ENCODE measurements at places on chromosomes 5 and 9.

GRCh38 chr5:132787076-132787475 lies 10.0 kb upstream of the SEPTIN8 start:
- H3K36me3 ChIP-seq: no peaks in the 10 kb centered on the region
- no peaks in the 10 kb centered on the region for H3K27me3 ChIP-seq
- DNase-seq: no peak

DNA sequence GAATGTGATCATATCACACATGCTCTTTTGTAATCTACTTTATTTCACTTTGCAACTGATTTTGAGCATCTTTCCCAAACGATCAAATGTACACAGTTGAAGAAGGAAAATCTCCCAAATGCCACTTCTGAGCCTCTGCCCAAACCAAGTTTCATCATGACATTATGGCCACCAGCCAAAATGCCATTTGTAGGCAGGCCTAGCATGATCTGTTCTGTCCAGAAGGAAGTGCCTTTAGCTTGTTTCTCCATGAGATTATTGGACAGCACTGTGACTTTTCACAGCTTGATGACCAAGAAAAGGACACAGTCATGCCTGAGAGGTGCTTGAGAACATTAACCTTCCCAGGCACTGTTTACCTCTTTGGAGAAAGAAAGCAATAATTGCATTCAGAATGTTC lies 73.2 kb upstream of the PIP5K1B start:
- DNase-seq: no peak
- H3K36me3 ChIP-seq: no peaks in the 10 kb centered on the region
- H3K27me3 ChIP-seq: no peaks in the 10 kb centered on the region
- peaks cover 9% of the 10 kb centered on the region for H3K4me1 ChIP-seq
- no peak overlapping the region for H3K4me3 ChIP-seq

GRCh38 chr5:128673970-128674369 lies 135.9 kb upstream of the FBN2 start:
- DNase-seq: no peak
- no peaks in the 10 kb centered on the region for H3K4me1 ChIP-seq
- no peak overlapping the region for H3K27ac ChIP-seq
- H3K4me3 ChIP-seq: no peak overlapping the region
- H3K27me3 ChIP-seq: no peaks in the 10 kb centered on the region

GRCh38 chr5:11429254-11429653 lies 475.0 kb downstream of the CTNND2 start:
- H3K36me3 ChIP-seq: no peaks in the 10 kb centered on the region
- H3K4me1 ChIP-seq: no peaks in the 10 kb centered on the region
- H3K27me3 ChIP-seq: no peaks in the 10 kb centered on the region
- no peak overlapping the region for H3K27ac ChIP-seq
- no peak for DNase-seq
- no peak overlapping the region for H3K4me3 ChIP-seq

DNA sequence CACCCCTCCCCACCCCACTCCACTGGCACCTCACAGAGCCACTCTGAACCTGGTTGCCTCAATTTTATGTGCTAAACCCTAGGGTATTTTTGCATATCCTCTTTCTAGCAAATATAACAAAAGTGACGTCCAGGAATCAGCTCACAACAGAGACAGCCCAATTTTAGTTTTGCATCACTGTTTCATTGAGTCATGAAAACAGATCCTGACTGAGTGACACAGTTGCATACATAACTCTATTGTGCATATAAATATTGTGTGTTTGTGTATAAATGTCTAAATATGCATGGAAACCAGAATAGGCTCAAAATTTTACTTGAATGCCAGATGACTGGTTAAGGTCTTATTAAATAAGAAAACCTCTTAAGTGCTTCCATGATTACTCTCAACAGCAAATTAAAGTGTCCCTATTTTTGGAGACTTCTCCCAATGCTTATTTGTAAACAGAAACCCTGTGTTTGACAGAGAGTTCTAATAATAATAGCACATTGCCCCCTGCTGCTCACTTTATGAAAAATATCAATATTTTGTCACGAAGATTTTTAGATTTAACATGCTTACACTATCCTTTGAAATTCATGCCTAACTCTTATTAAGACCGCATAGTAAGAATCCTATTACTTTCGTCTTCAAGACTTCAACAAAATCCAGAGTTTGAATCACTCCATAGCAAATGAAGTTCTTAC lies 75.5 kb upstream of the PRRC1 start:
- H3K27me3 ChIP-seq: no peaks in the 10 kb centered on the region
- H3K27ac ChIP-seq: no peak overlapping the region
- no peaks in the 10 kb centered on the region for H3K36me3 ChIP-seq
- no peak overlapping the region for H3K4me3 ChIP-seq
- peak; percentile 18 for DNase-seq

- H3K27me3 ChIP-seq: no peaks in the 10 kb centered on the region
- no peak overlapping the region for H3K27ac ChIP-seq
- H3K36me3 ChIP-seq: no peaks in the 10 kb centered on the region
- no peaks in the 10 kb centered on the region for H3K4me1 ChIP-seq
Observed at GRCh38 chr5:171189442-171189841, 119.6 kb upstream of the TLX3 start.

DNA sequence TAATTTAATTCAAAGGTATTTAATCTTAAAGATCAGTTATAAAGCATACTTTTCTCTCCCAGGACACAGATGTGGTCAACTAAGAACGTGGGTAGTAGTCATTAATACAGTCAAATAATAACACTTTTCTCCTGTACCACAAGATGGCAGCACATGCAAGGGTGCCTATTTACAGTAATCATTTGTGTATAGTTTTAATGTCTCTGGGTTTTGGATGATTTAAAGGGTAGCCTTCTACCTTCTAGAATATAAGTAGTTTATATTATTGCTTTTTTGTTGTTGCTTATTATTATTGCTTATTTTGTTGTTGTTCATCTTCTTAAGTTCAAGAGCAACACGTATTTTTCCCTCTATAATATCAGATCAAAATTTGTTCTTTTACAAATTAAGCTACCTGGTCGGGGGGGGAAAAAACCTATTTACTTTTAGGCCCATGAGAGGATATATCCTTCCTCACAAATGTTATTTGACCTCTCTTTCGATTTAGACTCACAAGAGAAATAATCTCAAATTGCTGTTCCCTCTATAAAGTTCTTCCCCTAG lies 59.6 kb upstream of the SLC27A6 start:
- no peak overlapping the region for H3K27ac ChIP-seq
- no peak overlapping the region for H3K4me3 ChIP-seq
- DNase-seq: peak; percentile 67
- H3K27me3 ChIP-seq: no peaks in the 10 kb centered on the region
- no peaks in the 10 kb centered on the region for H3K36me3 ChIP-seq
- H3K4me1 ChIP-seq: no peaks in the 10 kb centered on the region

DNA sequence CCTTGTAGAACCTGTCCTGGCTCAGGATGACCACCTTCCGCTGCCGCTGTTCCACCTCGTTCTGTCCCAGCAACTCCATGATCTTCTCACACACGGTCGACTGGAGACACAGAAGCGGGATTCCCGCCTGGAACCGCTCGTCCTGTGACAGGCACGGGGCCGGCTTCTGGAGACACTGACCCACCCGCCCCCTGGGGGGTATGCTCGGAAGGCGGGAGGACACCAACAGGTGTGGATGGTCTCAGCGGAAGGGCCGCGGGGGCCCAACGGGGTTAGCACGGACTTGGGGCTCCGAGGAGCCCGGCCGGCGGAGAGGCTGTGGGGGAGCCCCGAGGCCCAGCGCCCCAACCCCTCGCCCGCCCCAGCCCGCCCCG lies 530 bp downstream of the UCK1 start:
- peaks cover 11% of the 10 kb centered on the region for H3K4me1 ChIP-seq
- H3K4me3 ChIP-seq: peak overlapping the region; percentile 75
- H3K27ac ChIP-seq: no peak overlapping the region
- H3K36me3 ChIP-seq: no peaks in the 10 kb centered on the region
- no peaks in the 10 kb centered on the region for H3K27me3 ChIP-seq

- H3K4me1 ChIP-seq: no peaks in the 10 kb centered on the region
- H3K4me3 ChIP-seq: no peak overlapping the region
- no peak overlapping the region for H3K27ac ChIP-seq
- H3K36me3 ChIP-seq: no peaks in the 10 kb centered on the region
Observed at GRCh38 chr9:129121483-129121882, 10.3 kb downstream of the PTPA start.
